Left ventricle myocardium superior (tissue), 1 donor: ENCODE measurements at places on chromosomes 16 and 17.

- no peak for DNase-seq
Observed at GRCh38 chr17:72259922-72260321, 139.1 kb downstream of the SOX9 start.

DNA sequence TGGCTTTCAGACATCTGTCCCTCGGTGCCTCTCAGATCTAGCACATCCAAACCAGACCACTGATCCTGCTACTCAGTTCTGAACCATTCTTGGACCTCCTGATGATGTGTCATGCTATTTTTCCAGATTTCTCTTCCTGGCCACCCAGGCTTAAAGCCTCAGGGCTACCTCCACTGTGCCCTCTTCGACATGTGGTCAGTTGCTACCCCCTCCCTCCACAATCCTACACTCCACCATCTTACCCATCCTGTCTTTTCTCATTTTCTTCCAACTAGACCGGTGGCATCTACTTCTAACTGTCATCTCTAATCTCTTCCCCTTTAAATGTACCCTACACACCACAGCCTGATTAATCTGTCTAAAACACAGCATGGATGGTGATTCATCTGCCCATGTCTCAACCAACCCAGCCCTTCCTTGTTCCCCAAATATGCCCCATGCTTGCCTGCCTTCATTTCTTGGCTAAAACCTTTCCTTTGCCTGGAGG lies 478.6 kb downstream of the SLC39A11 start:
- DNase-seq, result no peak

DNA sequence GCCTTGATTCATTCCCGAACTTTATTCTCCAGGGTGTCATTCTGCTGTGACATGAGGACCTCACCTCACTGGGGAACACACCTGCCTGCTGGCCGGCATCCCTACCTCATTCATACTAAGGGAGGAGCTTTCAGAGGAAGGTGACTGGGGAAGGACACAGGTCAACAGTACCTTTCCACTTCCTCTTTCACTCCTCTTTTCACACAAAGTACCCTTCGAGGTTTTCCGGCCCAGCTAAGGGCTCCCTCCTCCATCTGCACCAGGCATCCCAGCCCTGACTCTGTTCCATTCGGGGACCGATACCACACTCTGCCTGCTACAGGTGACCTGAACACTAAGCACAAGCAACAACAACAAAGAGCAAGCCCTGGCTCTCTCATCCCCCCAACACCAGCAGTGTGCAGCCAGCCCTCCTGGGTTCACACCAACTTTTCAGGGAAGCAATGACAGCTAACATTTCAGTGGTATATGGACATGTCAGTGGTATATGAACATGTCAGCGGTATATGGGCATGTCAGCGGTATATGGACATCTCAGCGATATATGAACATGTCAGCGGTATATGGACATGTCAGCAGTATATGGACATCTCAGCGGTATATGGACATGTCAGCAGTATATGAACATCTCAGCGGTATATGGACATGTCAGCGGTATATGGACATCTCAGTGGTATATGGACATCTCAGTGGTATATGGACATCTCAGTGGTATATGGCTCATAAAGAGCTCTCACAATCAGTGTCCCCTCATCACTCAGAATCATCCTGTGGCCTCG lies 16.0 kb downstream of the TRIM25 start:
- DNase-seq, result no peak

DNA sequence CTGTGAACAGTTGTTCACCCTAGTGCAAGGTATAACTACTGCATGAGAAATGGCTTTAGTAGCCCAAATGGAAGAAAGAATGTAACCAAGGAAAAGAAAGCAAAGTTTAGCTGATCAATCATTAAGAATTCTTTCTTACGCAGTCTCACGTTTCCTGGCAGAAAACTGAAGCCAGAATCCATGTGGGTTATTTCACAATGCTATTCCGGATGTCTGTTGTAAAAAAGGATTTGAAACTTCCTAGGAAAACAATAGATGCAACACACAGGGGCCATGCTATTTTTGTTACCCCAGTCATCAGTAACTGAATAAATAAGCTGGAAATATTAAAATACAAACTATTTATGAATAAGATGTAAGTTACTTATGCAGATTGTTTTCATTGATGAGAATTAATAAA lies 802.5 kb downstream of the CDH8 start:
- no peak for DNase-seq

DNA sequence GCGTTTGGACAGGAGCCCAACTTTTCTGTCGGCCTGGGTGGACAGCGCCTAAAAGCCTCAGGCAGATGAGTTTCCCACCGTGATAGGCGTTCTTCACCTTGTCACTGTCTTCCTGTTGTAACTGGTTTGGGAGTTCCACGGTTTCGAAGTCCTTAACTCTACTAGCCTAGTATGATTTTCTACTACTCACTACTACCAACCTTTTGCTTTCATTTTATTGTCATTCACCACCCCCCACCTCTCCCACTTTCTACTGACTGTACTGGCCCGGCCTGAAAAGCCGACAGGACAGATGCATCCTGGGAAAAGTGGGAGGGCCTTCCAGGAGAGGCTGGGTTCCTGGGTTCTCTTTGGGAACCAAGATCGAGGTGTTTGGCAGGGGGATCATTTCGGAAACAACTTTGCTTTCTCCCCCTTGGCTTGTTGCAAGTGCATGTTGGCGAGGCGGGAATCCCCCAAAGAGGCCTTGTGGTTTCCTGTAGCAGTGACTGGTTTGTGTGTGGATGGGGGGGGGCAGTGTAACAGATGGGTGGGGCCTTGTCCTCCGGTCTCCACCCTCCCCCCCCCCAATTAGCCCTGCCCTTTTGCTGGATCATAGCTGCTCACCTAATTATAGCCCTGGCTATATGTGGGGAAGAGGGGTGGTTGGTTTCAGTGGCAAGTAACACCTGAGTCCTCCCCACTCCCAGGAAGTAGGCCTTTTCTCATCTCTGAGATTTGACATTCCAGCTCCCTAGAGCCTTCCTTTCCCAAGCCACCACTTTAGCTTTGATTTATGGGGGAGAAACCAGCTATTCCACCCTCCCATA lies 1.4 kb downstream of the EIF5A start:
- peak; percentile 61 for DNase-seq

DNA sequence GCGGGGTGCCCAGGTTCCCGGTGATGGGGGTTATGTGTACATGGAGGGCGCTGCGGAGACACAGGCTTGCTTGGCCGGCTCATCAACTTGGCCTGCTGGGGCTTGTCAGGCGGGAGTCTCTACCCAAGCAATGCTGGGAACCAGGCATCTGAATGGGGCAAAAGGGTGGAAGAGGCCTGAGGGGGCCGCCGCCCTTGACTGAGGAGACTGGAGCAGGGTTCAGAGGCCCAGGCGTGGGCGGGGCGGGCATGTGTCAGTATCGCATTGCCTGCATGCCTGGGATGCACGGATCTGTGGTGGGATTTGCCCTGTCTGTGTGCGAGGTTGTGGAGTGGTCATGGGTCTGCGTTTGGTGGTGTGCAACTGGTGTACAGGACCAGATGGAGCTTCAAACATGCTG lies 21.1 kb downstream of the ARHGAP23 start:
- no peak for DNase-seq

GRCh38 chr17:45137561-45138305 lies 2.2 kb downstream of the ACBD4 start:
- DNase-seq, result no peak

- DNase-seq, result no peak
Observed at GRCh38 chr17:17806035-17806434, 30.8 kb downstream of the SREBF1 start.

GRCh38 chr16:27924411-27925118 lies 138.9 kb downstream of the GSG1L start:
- no peak for DNase-seq

DNA sequence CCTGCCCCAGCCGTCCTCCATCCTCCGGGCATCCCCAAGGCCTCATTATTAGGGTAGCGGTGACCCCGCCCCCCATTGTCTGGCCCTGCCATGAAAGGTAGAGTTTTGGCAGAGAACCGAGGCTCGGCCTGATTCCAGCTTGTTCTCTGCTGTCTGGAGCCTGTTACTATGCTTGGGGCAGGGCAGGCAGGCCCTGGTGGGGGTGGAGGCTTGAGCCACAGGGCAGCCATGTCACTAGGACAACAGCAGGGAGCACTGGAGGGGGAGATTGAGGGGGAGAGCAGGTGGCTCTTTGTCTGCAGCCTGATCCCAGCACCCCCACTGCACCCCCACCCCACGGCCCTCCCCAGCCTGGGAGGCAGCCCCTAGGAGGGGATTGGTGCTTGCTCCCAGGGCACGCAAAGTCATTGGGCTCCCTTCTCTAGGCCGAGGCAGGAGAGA lies 15.4 kb downstream of the RHBDL3 start:
- DNase-seq, result peak; percentile 75

- DNase-seq, result no peak
Observed at GRCh38 chr16:15966420-15966819, 17.0 kb downstream of the ABCC1 start.

DNA sequence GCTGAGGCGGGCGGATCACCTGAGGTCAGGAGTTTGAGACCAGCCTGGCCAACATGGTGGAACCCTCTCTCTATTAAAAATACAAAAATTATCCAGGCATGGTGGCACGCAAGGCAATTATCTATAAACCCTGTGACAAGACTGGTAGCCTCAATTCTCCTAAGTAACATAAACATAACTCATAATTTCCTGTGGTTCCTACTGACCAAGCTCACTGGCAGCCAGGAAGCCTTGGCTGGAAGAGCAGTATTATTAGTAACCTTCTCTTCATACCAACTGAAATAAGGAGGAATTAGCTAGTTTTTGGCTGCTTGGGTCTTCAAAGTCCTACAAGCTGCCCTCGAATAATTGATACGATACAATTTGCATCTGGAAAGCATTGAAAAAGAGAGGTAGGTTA lies 31.6 kb upstream of the LRRC37A3 start:
- DNase-seq, result no peak

DNA sequence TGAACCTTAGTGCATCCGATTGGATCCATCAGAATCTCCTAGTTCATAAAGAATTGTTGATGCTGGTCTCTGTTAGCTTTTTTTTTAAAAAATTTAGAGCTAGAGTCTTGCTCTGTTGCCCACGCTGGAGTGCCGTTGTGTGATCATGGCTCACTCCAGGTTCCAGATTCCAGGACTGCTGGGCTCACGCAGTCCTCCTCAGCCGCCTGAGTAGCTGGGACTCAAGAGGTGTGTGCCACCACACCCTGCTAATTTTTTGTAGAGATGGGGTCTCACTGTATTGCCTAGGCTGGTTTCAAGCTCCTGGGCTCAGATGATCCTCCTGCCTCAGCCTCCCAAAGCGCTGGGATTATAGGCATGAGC lies 8.0 kb downstream of the TCF25 start:
- no peak for DNase-seq

- DNase-seq, result no peak
Observed at GRCh38 chr17:58818654-58819053, 63.0 kb downstream of the PPM1E start.

GRCh38 chr17:69945698-69946185 lies 129.3 kb upstream of the KCNJ16 start:
- no peak for DNase-seq

DNA sequence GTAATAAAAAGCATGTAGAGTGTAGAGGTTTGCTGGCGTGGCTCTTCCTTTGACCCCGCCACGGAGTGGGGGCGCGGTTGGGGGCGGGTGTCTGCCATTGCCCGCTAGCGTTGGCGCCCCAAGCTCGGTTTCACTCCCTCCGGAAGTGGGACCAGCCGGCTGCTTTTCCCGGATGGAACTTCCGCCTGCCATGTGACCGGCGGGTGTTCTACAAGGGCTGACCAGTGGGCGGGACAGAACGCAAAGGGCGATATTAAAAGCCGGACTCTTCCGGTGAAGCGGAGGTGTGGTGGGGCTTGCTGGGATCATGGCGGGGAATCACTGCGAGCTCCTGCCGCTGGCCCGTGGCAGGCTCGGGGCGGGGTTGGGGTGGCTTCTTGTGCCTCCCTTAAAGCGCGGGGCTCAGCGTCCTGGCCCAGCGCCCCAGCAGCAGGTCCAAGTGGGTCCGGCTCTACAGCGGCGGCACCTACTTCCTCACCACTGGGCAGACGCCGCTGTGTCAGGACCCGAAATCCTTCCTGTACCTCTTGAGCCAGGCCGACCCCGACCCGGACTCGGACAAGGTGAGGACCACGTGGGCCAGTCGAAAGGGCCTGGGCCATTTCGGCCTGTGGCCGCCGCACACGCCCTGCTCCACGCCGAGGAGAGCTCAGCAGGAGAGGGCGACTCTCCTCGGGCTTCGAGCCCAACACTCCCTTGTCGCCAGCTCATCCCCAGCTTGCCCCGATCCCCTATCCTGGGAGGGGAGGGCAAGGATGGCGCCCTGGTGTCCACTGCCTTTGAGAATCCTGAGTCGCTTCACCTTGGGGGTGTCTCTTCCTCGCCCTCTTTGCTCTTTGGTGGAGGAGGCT lies 65.6 kb downstream of the PDPK1 start:
- DNase-seq, result peak; percentile 95

GRCh38 chr17:7174603-7175326 lies 4.4 kb downstream of the ASGR1 start:
- no peak for DNase-seq

DNA sequence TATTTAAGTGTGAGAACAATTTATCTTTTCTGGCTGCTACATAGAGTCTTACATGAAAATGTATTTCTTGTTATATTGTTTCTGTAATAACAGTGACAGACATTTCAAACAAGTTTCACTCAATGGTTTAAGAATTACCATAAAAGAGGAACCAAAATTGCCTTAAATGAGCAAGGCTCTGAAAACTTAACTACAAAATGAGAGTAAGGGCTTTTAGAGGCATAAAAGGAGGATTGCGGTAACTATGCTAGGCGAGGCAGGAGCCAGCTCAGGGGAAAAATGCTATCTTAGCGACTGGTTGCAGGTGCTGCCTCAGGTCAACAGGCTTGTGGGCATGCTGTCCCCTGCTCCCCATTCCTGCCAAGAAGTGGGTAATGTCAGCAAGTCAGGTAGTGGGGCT lies 81.7 kb upstream of the MSI2 start:
- no peak for DNase-seq

DNA sequence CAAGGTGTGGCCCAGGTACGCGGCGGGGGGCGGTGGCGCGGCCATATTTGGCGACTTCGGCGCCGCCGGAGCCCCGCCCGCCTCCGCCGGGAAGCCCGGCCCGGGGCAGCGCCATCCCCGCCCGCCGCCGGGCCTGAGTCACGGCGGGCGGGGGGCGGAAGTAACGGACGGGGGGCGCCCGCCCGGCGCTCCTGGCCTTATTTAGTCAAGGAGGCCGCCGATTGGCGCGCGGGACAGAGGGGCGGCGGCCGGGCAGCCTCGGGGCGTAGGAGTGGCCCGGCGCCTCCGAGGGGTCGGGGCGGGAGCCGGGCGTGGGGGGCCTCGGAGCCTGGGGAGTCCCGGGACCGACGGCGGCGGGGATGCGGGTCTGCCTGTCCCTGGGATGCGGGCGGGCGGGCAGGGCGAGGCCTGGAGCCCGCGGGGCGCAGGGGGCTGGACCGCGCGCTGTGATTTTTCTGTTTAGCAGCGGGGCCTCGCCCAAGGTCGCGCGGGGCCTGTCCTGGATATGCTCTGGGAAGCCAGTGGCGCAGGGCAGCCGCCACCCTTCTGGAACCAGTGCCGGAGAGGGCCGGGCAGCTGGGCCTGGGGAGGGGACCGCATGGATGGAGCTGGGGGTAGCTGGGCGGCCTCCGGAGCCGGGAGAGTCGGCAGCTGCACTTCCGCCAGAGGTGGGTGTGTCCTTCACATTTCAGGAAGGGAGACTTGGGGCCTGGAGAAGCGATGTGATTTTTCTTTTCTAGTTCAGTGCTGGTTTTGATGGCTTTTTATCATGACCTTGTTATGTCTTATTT lies 2.3 kb upstream of the ACTG1 start:
- DNase-seq, result peak; percentile 92

- peak; percentile 42 for DNase-seq
Observed at GRCh38 chr17:50199211-50199802, 2.1 kb downstream of the COL1A1 start.
